ENCODE measurements at places on chromosomes 12 and 14. TPM values are rescaled to one million over a fixed set of nuclear protein-coding genes. Genes with fewer than 3 reads are reported as not detected.

DNA sequence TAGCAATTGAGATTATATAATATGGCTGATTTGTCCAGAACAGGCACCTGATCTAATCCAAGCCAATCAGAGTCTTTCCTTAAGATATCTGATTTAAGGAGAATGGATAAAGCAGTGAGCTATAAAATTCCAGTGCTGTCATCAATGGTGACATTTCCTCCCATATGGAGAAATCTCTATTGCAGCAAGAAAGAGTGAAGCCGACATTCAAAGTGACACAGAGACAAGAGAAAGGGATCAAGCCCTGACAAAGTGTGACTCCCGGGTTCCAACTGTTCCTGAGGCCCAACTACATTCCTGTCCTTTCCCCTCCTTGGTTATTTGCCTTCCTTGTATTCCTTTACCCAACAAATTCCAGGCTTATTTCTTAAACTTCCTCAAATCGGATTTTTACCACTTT is 430.0 kb upstream of the SOX5 start:
- no peak for DNase-seq

DNA sequence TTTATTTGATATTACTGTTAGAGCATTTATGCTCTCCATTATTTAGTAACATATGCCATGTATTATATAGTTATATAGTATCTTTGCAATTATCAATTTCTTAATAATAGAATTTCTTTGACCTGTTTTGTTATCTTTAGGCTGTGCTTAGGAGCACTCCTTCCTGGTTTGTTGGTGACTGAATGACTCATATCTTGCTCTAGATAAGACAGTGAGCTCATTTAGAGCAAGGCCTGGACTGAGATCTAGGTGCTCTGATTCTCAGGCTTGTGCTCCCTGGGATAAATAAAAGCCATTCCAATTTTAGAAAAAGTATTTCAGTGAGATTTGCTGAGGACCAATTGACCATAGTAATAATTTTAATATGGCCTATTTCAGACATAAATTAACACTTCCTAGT is 951.2 kb downstream of the FLRT2 start:
- DNase-seq: peak; percentile 25

DNA sequence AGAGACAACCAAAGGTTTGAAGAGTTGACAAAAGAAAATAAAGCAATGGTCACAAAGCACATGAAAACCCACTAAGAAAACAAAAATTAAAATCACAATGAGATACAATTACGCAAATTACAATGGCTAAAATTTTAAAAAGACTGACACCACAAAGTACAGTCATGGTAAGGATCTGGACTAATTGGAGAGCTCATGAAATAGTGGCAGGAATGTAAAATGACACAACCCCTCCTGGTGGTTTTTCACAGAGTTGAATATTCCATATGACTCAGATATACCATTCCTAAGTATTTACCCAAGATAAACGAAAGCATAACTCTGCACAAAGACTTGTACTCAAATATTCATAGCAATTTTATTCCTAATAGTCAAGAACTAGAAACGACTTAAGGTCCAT is 65.9 kb downstream of the NOVA1 start:
- peak; percentile 28 for DNase-seq

DNA sequence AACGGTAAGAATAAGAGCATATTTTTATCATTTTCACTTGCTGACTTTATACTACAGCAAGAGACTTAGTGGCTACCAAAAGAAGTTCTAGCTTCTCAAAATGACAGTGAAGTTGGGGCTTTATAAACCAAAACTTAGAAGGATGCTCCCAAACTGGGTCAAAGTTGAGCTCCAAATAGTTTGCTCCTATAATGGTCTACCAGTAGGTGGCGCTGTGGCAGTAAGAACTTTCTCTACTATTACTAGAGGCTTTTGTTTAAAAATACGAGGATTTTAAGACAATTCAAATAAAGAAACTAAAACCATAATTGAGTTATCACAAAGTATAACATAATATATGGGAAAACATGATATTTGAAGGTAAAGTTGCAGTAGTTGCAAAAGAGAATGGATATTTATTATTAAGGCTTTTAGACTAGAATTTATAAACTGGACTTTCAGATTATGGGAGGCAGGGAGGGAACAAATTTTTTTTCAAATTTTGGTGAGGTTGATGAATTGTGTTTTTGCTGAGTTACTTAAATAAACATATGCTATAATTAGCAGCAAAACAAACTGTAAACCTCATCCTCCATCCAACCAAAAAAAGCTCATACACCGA is 75.0 kb downstream of the TGFB3 start:
- DNase-seq: peak; percentile 44

The OVCH1 gene
- total RNA-seq: not detected

The CD69 gene
- total RNA-seq: 0.25 TPM

Measured in renal cortical epithelial cell (primary cell).